Vagina (tissue), 2 donors: ENCODE measurements at places on chromosomes 2 and 18. TPM values are rescaled to one million over a fixed set of nuclear protein-coding genes. Genes with fewer than 3 reads are reported as not detected.
A peak's percentile ranks its signal among the peaks of the same experiment; 100 is the strongest.

GRCh38 chr2:127664065-127664894, 11.1 kb downstream of the LIMS2 start:
- DNase-seq = no peak

Gene BMP10
- not detected for total RNA-seq

Gene TMEM247
- total RNA-seq = not detected

Gene BCL11A
- total RNA-seq = 48.4 TPM

DNA sequence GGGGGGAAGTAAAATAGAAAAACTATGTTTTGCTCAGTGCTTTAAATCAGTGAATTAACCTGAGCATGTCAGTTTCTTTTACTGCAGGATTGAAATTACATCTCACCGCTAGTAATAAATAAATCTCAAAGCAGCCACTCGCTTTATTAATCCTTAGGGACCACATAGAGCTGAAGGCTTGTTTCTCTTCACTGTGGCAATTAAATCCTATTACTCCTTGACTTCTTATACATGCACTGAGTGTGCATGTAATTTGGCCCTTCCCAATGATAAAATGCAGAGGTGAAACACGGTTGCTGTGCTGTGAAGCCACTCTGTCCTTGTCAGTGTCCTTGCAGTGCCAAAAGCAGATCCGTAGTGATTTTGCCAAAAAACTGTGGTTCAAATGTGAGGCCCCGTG, 77.1 kb upstream of the RBM44 start:
- DNase-seq = no peak

Gene KCNS3
- 20.1 TPM for total RNA-seq

DNA sequence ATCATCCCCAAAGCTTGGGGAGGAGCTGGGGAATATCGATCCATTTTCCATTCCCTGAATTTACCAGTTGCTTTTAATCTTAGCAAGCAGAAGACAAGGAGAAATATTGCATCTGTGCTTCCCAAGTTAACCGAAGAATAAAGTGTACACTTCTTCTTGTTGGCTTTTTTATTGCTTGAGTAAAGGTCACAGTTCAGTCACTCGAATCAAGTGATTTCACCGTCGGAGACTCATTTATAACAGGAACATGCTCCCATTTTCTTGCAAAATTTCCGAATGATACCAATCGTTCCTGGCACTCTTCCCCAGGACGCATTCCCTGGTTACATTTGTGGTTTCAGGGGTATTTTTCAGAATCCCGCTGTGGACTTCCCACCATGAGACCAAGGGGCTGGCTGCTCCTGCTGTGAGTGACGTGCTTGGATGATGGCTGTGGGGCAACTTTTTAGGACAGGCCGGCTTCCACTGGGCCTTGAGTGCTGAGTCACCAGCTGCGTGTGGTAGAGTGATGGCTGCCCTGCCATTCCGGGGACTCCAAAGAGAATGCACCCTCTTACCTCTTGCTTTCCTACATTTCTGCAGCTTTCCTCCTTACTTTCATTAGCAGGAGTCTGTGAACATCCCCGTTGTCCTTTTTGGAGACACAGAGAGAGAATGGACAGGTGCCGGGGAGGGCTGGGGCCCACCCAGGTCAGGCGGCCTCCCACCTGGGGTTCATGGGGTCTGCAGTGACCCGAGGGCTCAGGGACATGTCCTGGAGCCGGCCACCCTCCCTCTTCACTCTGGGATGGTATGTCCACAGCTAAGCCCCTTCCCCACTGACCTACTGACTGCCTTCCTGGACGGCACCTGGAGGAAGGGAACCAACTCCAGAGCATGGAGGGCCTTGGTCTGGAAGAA, 60.7 kb upstream of the HDAC4 start:
- DNase-seq = peak; percentile 91

DNA sequence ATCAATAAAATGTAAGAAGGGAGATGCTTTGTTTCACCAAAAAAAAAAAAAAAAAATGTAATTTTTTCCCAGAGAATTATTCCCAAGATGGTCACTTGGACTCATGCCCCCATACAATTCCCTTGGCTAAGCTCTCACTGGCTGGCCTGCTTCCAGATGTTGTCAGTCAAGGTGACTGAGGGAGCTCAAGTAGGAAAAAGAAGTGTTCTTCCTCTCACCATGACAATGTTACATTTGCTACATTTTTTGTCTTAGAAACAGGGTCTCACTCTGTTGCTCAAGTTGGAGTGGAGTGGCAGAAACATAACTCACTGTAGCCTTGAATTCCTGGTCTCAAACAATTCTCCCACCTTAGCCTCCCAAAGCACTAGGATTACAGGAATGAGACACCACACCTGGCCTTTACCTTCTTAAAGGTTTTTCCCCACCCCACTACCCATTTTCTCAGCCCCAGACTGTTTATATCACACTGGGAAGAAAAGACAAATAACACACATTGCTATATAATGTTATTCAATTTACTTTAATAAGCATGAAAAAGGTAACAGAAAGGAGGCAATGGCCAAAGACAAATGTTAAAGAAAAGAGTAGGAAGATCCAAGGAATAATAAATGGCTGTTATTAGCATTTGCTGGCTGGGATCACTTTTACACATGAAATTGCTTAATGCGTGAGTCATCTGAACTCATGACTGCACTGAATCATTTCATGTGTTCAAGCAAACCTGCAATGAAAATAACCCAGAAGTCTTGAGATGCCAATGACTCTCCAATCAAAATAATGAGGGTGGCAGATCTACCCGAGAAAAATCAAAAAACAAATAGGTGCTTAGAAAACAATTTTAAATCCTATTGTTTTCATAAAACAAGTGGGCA, 45.2 kb downstream of the ACVR1 start:
- no peak for DNase-seq

Gene CXCR1
- total RNA-seq = 0.49 TPM

GRCh38 chr2:216572582-216573578, 60.3 kb upstream of the IGFBP2 start:
- no peak for DNase-seq

GRCh38 chr2:152335726-152336118, 748 bp downstream of the FMNL2 start:
- DNase-seq = no peak

DNA sequence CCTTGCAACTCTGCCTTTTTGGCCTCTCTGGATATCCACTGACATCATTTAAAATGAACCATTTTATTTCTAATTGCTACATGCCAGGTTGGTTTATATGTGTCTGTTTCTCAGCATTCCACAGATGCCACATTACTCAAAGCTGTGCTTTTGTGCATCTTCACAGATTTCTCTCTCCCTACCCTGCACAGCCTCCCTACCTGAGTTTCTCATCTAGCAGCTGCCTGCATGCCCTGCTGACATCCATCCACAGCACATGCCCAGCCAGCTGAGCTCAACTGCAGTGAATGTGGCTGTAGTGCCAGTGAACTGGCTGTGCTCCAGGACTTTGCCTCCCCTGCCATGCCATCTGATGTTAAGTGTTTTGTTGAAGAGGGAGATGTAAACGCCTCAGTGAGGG, 44.5 kb downstream of the PKP4 start:
- DNase-seq = no peak

DNA sequence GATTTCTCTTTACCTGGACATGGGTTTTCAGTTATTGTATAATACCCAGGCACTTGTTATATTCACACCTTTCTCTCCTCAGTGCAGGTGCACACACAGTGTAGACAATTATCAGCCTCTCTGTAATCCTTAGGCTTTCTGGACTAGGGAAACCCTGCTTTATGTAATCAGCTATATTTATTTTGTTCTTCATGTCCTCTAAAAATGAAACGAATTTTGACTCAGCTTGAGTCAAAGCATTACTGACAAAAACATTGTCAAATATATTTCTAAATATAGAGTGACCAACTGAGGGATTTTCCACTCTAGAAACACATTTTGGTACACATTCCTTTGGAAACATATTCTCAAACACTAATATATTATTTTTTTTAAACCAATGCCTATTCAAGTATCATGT, 144.8 kb upstream of the GULP1 start:
- DNase-seq = no peak

DNA sequence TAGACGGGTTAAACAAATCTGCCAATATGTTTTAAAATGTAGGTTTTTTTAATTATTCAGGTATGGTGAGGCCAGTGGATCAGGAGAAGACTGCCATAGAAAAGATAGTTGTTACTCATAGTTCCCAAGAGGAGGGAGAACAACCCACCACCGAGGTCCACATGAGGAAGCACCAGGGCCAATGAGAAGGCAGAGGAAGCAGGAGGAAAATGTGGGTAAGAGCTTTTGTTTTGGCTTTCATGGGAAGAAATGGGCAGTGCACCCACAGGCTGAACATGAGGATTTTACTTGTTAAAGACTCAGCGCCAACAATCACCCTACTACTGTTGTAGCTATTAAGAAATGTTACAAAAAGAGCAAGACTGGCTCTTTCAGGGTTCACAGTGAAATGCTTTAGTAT, 191.8 kb upstream of the HNMT start:
- no peak for DNase-seq

Gene IL1RL1
- total RNA-seq = 10.6 TPM

Gene POTEF
- not detected for total RNA-seq

Gene SP5
- 1.7 TPM for total RNA-seq

Gene ASXL3
- total RNA-seq = 5.9 TPM

GRCh38 chr2:150234787-150235446, 252.6 kb downstream of the RND3 start:
- no peak for DNase-seq

Gene TLX2
- 6.6 TPM for total RNA-seq

DNA sequence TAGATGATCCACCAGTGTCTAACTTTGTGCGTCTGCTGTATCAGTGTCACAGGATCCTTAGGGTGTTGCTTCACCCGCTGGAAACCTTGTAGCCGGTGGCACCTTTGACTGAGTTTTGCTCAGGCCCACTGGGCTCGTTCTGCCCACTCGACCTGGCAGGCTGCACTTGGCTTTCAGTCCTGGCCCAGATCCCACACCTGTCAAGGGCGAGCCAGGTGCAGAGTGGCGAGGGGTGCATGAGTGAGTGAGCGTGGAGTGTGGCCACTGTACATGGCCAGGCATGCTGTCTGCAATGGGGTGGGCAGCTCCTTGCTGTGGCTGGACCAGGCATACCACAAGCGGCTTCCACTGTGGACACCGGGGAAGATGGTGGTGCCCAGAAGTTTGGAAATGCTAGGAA, 179.0 kb downstream of the FAM210A start:
- DNase-seq = peak; percentile 77

DNA sequence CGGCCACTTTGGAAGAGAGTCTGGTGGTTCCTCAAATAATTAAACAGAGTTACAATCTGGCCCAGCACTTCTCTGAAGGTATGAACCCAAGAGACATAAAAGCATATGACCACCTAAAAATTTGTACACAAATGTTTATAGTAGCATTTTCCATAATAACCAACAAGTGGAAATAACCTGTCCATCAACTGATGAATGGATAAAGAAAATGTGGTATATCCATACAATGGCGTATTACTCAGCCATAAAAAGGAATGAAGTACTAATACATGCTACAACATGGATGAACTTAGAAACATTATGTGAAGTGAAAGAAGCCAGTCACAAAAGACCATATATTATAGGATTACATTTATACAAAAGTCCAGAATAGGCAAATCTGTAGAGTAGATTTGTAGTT, 76.0 kb upstream of the RGPD5 start:
- DNase-seq = no peak

DNA sequence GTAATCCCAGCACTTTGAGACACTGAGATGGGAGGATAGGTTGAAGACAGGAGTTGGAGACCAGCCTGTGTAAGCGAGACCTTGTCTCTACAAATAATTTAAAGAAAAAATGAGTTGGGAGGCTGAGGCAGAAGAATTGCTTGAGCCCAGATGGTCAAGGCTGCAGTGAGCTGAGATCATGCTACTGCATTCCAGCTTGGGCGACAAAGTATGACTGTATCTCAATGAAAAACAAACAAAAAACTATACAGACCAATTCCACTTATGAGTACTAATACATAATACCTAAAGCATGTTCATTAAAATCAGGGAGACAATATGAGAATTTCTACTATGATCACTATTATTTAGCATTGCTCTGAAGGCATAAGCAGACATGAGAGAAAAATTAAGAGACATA, 12.6 kb downstream of the RNF149 start:
- DNase-seq = no peak

GRCh38 chr18:68721681-68722583, 7.0 kb upstream of the TMX3 start:
- DNase-seq = no peak

Gene GRP
- total RNA-seq = not detected
